T-helper 1 cell (primary cell): ENCODE measurements at places on chromosomes 7 and 10.

GRCh38 chr7:131108212-131108940 lies 219.3 kb upstream of the MKLN1 start:
- DNase-seq = no peak

- no peak for DNase-seq
These were observed 164.2 kb downstream of the HDAC9 start for GRCh38 chr7:18659746-18660145.

- DNase-seq = no peak
These were observed 35.1 kb downstream of the NOC3L start for GRCh38 chr10:94327649-94328048.

DNA sequence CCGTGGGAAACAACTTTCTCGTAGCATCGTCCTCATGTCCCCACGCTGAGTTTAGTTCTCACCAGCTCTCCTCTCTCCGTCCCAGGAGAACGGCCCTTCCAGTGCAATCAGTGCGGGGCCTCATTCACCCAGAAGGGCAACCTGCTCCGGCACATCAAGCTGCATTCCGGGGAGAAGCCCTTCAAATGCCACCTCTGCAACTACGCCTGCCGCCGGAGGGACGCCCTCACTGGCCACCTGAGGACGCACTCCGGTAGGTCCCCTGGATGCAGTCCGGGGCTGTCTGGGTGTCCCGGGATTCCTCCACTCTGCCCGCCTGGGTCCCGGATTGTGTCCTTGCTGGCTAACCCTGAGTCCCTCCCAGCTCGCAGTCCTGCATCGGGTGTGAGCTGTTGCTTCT lies 67.7 kb downstream of the FIGNL1 start:
- no peak for DNase-seq

DNA sequence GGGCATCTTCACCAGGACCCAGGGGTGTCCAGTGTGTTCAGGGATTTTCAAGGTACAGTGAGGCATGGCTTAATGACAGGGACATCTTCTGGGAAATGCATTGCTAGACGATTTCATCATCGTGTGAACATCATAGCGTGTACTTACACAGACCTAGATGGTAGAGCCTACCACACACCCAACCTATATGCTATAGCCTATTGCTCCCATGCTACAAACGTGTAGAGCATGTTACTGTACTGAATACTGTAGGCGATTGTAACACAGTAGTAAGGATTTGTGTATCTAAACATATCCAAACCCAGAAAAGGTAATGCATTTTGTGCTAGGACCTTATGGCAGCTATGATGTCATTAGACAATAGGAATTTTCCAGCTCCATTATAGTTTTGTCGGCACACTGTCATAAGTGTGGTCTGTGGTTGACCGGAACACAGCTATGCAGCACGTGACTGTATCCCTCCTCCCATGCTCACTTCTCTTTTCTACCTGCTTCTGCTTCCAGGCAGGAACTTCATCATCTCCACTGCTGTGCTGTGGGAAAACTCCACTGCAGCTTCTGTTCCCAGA lies 416.2 kb upstream of the NFE2L3 start:
- no peak for DNase-seq

GRCh38 chr10:59303018-59303417 lies 59.3 kb downstream of the FAM13C start:
- no peak for DNase-seq

- DNase-seq = no peak
These were observed 147.1 kb downstream of the LYZL1 start for GRCh38 chr10:29435809-29436501.

DNA sequence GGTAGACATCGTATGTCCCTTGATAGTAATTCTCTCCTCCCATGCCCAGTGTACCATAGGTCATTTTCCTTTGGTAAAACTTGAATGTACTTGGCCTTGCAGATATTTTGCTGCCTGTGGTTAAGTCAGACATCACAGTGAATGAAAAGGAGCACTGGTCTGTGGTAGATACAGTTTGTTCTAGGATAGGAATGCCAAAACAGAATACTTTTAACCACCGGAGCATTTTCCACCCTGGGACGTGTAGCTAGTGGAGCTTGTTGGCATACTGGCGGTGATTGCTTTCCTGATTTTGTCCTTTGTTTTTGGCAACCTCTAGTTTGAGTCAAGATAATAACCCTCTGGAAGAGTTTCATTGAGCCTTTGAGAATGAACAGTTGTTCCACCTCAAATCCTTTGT lies 92.0 kb upstream of the BMPER start:
- no peak for DNase-seq

DNA sequence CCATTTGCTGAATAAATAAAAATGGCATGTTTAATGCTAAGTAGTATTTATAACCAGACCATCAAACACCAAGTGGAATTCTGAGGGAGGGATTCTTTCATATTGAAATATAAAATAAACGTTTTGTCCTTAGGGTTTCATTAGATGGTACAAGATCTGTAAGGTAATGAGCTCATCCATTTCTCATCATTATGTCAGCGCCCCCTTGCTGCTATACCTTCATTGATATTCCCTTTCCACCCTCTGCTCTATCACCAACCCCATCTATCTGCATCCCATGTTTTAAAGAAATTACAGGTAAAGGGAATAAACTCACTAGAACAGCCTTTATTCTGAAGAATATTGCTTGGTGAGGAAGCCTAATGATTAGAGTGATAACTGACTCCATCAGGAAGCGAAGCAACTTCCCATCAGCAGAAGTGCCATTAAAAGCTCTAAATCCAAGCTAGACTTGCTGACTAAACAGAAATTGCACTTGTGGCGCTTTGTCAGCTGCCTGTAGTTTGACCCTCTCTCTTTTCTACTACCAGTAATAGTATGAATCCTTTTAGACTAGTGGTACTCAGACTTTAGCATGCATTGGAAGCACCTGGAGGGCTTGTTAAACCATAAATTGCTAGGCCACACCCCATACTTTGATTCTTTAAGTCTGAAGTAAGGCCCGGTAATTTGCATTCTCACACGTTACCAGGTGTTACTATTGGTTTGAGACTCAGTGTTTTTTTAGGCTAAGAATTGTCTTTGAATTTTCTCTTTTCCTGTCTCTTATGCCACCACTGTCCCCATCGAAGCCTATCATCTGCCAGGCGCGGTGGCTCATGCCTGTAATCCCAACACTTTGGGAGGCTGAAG lies 27.5 kb downstream of the ADD3 start:
- no peak for DNase-seq

- DNase-seq = no peak
These were observed 14.1 kb upstream of the CXCL12 start for GRCh38 chr10:44398747-44399658.

GRCh38 chr10:96832721-96833219 lies 672 bp downstream of the LCOR start:
- peak; percentile 86 for DNase-seq

DNA sequence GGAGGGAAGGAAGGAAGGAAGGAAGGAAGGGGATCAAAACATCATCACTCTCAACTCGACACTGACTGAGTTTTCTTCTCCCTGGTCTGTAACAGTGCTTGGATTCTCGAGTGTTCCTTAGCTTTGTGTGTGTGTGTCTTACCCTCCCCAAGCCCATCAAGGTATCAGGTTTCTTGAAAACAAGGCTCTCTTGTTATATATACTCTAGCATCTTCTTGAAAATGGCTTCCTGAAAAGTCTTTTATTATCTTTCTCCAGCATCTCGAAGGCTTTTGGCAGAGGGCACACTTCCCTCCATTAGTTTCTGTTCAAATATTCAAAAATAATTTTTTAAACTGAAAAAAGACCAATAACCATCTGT lies 13.4 kb downstream of the SERPINE1 start:
- no peak for DNase-seq

- no peak for DNase-seq
These were observed 39.1 kb downstream of the MINDY3 start for GRCh38 chr10:15821046-15821683.

DNA sequence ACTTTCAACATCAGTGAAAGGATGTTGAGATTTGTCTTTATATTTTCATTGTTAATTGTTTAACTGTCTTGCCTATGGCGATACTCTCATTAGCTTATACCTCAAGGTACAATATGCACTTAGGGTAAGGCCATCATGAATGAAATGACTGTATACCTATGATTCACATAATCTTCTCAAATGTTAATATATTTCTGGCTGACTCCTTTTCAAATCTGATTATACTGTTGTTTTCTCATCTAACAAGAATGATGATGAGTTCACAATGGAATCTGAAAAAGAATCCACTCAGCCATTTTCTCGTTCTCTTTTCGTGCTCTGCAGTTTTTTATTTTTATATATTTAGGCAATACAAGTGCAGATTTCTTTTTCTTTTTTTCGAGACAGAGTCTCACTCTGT lies 159.1 kb downstream of the ARHGAP12 start:
- DNase-seq = no peak

- peak; percentile 51 for DNase-seq
These were observed at the start of gene ZNF467 for GRCh38 chr7:149773446-149774236. TSS of gene ZNF467 (minus strand) at chr7:149773588. CDS start at chr7:149771032, 2,556 bp downstream.

DNA sequence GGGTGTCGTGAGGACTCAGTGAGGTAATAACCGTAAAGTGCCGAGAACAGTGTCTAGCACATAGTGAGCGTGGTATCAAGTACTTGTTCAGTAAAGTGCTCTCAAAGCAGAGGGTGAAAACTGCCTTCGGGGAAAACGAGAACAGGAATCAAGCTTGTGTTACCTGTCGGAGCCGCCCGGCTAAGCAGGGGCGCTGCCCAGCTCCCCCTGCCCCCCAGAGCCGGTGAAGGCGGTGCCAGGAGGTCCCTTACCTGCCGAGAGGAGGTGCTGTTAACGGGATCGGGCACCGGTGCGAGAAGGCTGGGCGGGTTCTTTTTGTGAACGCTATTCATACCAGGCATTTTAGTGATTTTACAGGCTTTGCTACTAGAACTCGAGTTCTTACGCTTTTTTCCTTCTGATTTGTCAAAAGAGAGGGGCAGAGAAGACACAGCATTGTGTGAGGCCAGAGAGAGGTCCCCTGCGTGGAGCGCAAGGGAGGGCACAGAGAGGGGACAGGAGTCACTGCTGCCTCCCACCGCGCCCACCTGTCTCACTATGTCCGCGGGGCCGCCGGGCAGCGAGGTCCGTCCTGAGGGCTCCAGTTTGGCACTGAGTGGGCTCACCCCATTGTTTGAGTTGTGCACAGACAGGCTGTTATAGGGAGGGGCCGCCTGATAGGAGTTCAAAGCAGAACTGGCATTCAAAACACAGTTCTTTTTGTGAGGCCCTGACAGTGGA lies 32.5 kb upstream of the EFCAB10 start:
- no peak for DNase-seq

DNA sequence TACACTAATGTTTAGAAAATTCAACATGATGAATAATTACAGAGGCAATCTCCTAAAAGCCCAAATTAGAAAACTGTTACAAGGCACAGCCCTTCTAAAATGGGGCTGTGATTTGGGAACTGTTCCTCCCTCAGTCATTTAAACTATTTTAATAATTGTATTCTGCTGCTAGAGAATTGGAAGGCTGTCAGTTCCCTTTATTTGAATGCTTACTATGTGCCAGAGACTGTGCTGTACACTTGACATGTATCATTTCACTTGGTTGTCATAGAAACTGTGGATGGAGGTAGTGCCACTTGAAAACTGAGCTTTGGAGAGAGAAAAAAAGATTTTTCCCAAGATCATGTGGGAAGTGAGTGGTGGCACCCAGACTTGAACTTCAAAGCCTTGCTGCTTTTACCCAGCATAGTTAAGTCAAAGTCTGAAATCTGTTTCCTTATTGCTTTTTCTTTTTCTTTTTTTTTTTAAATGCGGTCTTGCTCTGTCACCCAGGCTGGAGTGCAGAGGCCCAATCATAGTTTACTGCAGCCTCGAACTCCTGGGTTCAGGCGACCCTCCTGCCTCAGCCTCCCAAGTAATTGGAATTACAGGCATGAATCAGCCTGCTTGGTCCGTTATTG lies 23.6 kb downstream of the UBE2D1 start:
- no peak for DNase-seq

DNA sequence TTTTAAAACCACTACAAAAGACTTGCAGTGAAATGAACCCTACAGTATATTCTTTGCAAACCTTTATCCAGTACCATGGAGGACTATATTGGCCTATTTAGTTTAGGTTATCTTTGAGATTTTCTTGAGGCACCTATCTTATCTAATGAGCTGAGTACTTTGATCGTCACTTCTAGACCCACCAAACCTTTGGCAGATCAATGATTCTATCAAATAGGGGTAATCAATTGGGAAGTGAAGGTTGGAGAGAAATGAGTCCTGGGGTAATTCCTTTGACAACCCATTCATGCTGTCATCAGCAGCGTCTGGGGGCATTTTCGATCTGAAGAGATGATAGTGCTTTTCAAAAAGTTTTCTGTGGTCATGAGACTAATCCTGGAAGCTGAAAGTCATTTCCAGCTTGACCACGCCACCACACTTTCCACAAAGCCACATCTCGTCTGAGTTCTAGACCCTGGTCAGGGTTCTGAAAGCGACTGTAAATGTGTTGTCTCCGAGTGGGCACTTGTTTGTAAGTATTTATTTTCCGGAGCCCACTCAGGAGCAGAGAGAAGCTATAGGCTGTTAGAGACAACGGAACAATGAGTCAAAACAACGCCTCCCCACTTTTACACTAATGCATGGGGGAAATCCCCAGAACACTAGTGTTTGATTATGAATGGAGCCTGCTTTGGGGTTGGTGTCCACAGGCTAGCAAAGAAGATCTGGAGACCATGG lies 4.8 kb downstream of the EGR2 start:
- DNase-seq = peak; percentile 75

DNA sequence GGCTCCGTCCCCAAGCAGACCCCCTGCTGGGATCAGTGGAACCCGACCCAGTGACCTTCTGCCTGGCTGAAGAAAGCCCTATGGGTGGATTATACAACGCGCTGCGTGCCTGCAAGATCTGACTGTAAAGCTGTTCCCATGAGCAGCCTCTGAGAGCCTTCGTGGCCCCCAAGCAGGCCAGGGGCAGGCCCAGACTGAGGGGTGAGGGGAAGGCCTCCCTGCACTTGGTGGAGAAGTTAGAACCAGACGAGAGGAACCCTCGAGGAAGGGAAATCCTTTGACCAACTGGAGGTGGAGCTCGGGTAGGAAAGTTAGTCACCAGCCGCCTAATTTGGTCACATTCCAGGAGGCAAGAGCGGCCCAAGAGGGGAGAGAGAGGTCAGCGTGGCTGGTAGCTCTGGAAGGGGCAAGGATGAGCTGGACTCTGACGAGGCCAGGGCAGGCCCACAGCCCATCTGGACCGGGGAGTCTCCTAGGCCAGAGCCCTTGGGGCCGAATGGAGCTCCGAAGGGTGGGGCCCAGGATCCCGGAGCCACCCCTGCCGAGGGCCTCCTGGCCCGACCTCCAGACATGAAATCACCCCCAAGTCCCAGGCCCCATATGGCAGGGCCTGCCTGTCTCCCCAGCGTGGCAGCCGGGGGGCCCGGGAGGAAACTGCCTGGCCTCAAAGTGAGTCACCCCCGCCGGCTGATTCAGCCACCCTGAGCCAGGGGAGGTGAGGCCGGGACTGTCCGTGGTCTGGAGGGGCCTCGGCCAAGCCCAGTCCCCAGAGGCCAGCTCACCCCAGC lies 23.3 kb upstream of the PDGFA start:
- DNase-seq = no peak

DNA sequence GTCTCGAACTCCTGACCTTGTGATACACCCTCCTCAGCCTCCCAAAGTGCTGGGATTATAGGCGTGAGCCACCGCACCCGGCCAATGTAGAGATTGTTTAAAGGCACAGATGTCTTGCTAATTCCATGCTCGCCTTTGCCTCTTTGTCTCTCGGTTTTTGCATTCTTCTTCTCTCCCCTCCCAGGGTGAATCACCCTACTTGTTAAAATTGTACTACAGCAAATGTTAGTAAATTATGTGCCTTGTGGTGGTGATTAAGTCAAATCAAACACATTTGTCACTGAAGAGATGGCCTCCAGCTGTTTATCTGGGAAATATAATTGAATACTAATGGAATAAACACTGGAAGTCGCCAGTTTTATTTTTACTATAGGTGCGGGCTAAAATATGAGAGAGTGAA lies 384.4 kb upstream of the AUTS2 start:
- no peak for DNase-seq

GRCh38 chr10:110129490-110129889 lies 77.9 kb upstream of the MXI1 start:
- no peak for DNase-seq
